ENCODE measurements at places on chromosomes 7 and 10.

GRCh38 chr10:126041804-126042231, 145.5 kb downstream of the FANK1 start:
- DNase-seq = no peak

- no peak for DNase-seq
Observed at GRCh38 chr10:113609704-113610108, 54.1 kb downstream of the NRAP start.

GRCh38 chr7:924541-925231, 29.8 kb downstream of the ADAP1 start:
- no peak for DNase-seq

DNA sequence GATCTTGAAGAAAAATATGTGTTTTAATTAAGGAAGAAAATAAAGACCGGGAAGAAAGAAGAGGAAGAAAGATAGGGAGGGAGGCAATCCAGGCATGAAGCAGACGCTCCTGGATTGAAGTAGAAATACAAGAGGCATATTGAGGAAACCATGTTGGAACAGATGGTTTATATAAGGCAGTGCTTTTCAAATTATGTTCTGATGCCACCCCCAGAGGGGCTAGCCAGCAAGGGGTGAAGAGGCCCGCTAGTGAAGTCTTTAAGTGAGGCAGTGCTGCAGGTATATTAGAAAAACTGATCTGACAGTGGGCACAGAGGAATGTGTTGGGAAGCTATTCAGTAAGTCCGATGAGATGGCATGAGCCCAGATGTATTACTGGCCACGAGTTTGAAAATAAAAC, 40.1 kb downstream of the REEP3 start:
- DNase-seq = no peak

DNA sequence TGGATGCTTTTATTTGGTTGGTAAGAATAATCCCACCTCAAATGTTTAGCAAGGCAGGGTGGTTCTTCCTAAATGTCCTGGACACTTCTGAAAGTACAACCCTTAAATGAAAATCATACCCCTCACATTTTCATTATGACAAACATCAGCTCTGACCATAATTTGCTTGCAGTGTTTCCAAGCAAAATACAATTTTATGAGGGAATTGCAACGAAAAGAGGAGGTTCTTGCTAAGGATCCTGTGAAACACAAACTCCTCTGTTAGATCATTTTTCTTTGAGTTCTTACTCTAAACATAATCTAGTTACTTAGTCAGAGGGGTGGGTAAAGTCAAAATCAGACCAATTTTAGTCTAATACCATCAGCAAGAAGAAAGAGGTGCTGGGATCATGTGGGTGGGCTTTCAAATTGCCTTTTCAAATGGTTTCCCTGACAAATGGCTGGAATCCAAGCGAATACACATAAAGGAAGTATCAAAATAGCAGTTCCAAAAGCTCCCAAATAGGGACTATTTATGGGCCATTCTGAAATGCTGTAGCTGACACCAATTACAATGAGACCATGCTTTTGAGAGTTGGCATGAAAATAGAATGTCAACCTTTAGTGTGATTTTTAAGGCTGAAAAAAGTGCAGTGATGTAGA, 164.9 kb upstream of the INHBA start:
- no peak for DNase-seq

- peak; percentile 64 for DNase-seq
Observed at GRCh38 chr10:110273474-110273873, 31.2 kb downstream of the SMNDC1 start.

GRCh38 chr7:106371629-106372028, 86.8 kb upstream of the NAMPT start:
- no peak for DNase-seq

GRCh38 chr7:155316427-155317113, 18.9 kb downstream of the INSIG1 start:
- DNase-seq = no peak

DNA sequence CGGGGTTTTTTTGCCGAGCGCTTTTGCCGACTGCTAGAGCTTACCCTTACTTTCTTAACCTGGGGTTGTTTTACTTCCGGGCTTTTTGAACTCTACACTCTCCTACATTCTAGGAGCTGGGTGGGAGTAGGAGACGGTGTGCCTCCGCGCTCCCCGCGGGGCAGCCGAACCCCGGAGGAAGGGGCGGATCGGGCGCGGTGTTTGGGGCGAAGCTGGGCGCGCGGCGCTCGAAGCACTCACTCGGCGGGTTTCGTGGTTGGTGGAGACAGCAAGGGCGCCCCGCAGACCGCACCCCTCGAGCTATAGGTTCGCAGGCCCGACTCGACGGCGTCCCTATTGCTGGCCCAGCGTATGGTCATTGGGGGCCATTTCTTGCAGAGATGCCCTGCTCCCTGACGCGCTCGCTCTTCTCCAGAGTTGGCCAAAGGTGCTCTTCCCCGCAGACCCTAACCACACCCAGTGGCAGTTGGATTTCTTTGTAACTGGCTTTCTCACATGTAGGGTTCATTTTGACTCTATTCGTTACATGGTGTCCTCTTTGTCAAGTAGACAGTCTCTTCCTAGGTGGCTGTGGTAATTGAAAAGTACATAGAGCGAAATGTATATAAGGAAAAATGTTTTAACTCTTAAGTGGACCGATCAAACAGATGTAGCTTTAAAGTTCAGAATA, 364 bp downstream of the ZNF518A start:
- no peak for DNase-seq

DNA sequence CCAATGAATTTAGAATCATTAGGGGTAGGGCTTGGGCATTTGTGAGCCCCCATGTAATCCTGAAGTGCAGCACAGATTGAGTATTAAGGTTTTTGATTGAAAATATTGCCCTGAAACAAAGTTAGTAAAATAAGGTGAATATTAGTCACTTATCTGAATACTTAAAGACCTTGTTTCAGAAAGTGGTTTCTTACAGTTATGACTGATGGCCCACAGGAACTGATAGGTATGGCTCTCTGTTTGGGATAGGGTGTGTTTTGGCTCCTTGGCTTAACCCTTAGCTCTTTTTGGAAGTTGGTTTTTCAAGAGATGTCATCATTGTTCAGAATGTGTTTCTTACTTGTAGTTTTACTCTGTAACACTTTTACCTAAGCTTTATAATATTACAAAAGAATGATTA, 34.8 kb downstream of the MDFIC start:
- no peak for DNase-seq

DNA sequence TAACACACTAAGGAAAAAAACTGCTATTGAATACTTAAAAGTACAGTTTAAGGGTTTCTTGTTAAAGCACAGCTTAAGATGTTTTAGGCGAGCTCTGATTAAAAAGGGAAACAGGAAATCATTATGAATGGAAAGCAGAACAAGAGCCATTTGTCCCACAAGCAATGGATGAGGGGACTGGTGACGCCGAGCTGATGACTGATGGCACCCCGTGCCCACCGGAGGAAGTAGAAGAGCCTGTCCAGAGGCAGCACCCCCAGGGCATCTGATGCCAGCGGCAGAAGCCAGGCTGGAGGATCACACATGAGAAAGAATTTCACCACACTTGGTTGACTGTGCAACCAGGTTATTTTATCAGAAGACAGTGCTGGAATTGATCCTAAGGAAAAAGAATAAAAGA, 15.0 kb upstream of the INSIG1 start:
- no peak for DNase-seq

DNA sequence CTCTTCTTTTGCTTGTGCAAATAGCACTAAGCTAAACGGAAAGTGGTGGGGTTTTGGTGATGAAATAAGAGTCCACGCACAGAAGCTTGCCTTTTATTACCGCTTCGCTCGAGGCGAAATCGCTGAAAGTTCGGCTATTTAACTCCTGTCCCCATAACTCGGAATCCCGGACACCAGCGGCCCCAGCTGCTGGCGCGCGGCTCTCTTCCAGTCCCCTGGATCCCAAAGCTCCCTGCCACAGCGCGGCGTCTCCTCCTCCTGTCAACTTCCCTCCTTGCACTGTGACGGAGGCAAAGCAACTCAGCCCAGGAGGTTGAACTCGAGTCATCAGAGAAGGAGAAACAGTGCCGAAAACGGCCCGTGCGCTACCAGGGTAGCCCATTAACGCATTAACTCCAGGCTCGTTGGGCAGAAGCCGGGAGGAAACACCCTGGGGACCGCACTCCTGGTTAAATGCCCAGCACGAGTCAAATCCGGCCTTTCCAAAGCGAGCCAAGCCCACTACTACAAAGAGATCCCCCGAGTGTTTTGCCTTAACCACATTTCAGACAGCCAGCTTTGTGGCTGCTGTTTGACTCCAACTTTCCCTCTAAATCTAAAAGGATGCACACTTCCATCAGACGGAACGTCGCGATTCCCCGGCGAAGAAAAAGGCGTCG, 1.3 kb downstream of the SEMA3D start:
- peak; percentile 8 for DNase-seq

DNA sequence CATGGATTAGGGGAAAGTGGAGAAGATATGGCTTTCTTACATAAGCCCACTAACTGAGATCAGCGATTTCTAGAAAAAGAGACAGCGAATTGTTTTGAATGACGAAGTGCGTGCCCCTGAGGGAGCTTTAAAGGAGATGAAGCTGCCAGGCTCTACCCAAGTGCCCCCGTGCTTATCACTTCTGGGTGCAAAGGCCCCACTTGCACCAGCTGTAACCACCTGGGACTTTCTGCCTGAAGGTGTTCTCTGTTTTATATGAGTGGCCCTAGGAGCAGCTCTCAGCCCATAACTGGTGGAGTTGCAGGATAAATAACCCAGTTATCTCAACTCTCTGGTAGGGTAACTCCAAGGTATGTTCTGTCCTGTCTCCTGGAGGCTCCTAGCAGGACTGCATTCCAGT, 20.4 kb upstream of the CARD11 start:
- DNase-seq = no peak

DNA sequence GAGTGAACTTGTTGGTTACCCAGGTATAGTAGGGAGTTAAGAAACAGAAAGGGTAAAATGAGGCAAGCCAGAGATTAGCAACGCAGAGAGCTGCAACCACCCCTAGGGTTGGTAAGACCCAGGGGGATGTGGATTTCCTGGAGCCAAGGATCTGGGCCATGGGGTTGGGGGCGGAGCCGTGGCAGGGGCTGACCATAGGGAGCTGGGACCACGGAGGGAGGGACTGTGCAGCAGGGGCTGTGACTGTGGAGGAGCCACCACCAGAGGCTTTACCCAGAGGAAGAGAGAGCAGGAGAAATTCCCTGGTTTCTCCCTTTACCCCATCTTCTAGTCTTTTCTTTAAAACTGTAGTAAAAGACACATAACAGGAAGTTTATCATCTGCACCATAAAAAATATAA, 58.6 kb upstream of the BAIAP2L1 start:
- no peak for DNase-seq

DNA sequence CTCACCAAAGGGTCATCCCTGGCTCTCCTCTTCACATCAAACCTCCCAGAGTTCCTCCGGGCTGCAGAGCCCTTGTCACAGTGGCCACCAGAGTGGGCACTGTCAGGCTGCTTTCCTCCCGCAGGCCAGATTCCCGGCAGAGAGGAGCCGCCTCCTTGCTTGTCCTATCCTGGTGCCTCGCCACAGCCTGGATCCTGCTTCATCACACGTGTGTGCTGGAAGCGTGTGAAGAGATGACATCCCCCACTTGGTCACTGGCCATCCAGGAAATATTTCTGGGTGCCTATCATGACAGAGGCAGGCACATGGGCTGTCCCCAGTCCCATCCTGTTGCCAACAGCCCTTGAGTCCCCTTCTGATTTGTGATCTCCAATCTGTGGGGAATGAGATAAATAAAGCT, 15.0 kb downstream of the INSIG1 start:
- DNase-seq = no peak

- DNase-seq = no peak
Observed at GRCh38 chr7:139711991-139712743, 65.6 kb downstream of the HIPK2 start.

DNA sequence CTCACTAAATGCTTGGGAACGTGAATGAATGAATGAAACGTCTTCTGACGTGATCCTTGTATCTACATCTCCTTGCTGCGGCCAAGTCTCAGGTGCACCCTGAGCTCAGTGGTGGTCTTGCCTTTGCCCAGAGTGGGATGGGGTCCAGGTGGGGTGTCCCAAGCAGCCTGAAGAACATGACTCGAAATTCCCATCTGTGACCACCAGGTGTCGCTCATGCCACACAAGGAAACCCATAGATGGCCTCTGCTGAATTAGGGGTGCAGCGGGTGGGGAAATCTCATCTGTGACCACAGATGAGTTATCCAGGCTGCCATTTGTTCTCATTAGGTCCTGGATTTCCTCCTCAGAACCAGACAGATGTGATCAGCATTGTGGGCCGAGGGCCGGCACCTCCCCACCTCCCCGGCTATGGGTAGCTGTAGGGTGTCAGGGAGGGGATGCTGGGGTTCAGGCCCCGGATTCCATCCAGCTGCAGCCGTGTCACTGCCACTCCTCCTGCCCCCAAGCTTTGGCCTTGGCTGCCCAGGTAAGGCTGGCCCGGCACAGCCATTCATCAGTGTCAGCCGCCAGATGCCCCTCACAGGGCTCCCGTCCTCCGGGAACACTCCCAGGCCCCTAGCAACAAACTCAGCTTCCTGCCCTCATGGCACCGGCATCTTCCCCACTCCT, 21.0 kb upstream of the GNA12 start:
- peak; percentile 65 for DNase-seq

DNA sequence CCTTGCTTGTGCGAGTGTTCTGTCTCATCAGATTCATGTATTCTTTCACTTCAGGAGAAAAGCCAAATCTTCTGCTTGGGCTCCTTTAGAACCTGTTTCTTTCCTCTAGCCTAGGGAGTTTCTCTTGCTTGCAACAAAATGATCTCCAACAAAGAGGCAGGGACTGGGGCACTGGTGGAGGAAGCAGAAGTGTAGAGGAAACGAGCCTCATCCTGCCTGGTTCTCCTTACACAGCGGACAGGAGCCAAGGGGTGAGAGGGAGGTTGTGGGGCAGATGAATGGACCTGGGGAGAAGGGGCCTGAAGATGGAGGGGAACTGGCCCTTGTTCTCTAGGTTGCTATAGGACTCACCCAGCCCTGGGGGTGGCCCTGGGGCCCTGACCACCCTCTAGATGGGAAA, 141.1 kb downstream of the PKD1L1 start:
- DNase-seq = no peak

DNA sequence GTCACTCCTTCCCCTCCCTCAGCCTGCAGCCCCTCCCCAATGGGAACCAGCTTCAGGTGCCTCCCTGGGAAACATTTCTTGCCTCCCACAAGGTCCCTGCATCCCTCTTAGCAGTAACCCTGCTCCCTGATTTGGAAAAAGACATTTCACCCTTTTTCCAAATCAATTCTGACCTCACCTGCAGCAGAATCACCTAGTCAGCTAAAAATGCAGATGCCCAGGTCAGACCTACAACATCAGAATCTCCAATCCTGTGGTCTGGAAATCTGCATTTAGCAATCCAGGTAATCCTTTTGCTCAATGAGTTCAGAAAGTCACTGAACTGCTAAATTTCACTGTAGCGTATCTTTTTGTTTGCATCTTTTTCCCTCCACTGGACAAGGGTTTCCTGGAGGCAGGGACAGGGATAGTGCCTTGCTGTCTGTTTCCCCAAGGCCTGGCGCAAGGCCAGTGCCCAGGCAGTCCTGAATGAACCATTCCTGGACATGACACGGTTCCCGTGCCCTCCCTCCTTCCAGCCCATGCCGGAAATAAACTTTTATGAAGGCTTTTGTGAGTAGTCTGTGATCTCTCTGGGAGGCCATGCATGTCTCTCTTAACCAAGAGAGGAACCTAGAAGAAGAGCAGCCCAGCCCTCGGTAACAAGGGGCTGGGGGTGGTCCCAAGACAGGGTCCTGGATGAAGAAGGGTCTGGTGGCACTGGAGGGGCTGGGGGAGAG, 44.0 kb downstream of the COL13A1 start:
- DNase-seq = no peak

GRCh38 chr7:152451356-152451755, 15.6 kb upstream of the KMT2C start:
- no peak for DNase-seq

Data from astrocyte of the cerebellum (primary cell).